Central memory CD4-positive, alpha-beta T cell (primary cell): ENCODE measurements at places on chromosomes 3 and 15.
A peak's percentile ranks its signal among the peaks of the same experiment; 100 is the strongest.

DNA sequence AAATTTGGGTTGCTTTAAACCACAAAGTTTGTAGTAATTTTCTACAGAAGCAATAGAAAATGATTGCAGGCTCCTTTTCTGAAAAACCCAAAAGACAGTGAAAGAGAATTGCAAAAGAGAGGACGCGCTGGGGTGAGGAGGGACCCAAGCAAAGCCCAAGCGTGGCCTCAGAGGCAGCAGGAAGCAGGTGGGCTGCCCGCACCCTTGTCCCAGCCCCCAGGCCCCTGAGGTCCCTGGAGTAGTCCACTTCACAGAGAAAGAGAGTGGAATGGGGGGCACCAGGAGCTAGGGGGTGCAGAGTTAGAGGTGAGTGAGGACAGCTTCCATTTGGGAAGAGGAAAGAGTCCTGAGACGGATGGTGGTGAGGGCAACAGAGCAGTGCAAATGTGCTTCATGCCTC is 11.6 kb downstream of the DNAJB8 start:
- no peak for DNase-seq

GRCh38 chr15:29651476-29652233 is 170.6 kb downstream of the TJP1 start:
- DNase-seq, result no peak

DNA sequence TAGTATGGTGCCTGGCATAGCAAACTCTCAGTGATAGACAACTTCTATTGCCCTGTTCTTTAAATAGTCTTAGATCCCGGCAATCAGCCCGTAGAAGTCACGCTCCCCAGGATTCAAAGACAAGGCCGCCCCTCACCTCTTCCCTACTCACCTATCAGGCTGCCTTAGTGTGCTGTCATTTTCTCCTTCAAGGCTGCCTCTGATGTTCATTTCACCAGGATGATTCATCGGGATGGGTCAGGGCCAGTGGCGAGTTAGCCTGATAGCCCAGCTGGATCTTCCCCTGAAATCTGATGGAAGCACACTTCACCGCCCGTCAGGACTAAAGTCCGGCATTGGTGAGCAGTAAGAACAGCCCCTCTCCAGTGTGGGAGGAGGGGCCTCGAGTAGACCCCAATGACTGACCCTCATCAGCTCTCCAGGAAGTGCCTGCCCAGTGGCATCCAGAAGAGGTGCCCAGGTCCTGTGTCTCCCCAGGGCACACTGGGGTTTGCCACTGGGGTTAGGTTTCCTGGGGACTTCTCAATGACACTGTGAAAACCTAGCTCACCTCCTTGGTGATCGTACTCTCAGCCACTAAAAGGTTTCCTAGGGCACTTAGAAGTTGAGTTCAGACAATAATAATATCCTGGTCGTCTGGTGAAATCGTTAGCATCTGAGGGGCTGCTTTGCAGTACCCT is 37.5 kb downstream of the TPM1 start:
- no peak for DNase-seq

DNA sequence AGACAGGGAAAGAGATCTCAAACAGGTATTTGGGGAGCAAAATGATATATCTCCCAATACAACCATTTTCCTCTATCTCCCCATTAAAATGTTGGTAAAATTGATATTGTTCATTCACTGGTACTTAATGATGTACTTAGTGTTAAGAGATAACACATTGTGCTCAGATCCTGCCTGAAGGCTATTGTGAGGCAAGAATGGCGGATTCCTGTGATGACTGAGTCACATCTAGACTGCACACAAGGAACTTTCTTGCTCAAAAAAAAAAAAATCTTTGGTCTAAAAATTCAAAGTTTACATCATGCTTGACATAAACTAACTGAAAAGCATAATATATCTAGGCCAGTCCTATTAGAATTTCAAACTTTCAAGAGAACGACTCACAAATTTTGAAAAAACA is 171.1 kb upstream of the TTC14 start:
- DNase-seq, result no peak

GRCh38 chr15:92638291-92638708 is 17.3 kb downstream of the FAM174B start:
- DNase-seq, result no peak

- peak; percentile 14 for DNase-seq
Observed at GRCh38 chr3:130539005-130539404, 22.0 kb downstream of the COL6A6 start.

DNA sequence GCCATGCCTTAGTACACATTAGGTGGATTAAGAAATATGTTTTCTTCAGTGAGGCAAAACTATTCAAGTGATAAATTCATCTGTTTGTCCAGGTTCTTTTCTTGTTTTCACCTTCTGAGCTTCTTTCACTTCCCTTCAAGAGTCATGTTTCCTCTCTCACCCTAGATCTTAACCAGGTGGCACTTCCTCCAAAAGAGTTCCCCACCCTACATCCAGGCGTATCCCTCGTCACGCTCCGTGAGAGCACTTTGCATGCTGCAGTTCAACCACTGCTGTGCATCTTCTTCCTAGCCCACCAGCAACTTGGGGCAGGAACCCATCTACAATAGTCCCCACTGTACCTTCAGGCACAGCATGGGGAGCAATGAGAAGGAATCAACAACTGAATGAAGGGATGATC is 28.9 kb downstream of the OSBPL10 start:
- no peak for DNase-seq

DNA sequence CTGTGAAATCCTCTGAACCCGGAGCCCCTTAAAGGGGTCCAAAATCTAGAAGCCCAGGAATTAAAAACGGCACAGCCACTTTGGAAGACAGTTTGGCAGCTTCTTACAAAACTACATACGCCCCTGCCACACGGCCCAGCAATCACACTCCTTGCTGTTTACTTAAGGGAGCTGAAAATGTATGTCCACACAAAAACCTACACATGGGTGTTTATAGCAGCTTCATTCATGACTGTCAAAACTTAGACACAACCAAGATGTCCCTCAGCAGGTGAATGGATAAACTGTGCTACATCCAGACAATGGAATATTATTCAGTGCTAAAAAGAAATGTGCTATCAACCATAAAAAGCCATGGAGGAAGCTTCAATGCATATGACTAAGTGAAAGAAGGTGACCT is 162.5 kb downstream of the NUP210 start:
- DNase-seq, result no peak

- no peak for DNase-seq
Observed at GRCh38 chr15:90064911-90065681, 37.2 kb downstream of the IDH2 start.

- no peak for DNase-seq
Observed at GRCh38 chr3:146796078-146796477, 190.9 kb upstream of the PLSCR5 start.

GRCh38 chr15:25886498-25887140 is 23.5 kb upstream of the ATP10A start:
- DNase-seq, result no peak

DNA sequence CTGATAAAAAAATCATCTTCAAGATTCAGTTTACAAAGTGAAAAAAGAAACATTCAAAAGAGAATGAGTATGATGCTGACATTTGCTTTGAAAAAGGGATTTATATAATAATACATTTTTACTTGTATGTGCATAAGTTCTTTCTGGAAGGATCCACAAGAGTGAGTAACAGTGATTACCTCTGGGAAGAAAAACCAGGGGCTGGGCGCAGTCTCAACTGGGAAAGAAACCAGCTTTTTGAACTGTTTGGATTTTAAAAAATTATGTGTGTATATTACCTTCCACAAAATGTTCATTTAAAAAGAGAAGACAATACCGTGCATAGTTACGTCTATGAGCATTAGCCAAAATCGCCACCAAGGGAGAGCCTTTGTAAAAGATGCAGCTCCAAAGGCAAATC is 1.3 kb downstream of the CLEC3B start:
- no peak for DNase-seq

GRCh38 chr3:187811585-187812250 is 66.5 kb upstream of the BCL6 start:
- no peak for DNase-seq

DNA sequence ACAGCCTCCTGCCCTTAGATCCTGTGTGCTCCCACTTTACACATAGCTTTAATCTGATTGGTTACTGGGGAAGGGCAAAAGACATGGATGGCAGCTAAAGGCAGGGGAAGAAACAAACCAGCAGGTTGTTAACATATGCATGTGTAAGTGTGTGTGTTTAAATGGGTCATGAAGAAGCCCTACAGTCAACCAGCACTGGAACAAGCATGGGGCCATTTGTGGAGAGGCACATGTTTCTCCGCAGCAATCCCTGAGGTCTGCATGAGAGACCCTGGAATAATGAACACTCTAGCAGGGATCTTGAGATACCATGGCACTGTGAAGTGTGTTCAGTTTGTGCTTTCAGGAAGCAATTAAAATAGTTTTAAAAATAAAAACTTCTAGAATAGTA is 6.0 kb downstream of the KLF13 start:
- no peak for DNase-seq

GRCh38 chr3:13579063-13579462 is 30.1 kb downstream of the FBLN2 start:
- DNase-seq, result no peak

GRCh38 chr3:146125951-146126350 is 35.0 kb downstream of the PLOD2 start:
- no peak for DNase-seq

GRCh38 chr3:195079636-195080035 is 191.3 kb downstream of the XXYLT1 start:
- no peak for DNase-seq

GRCh38 chr15:67607959-67608637 is 65.6 kb downstream of the MAP2K5 start:
- no peak for DNase-seq

DNA sequence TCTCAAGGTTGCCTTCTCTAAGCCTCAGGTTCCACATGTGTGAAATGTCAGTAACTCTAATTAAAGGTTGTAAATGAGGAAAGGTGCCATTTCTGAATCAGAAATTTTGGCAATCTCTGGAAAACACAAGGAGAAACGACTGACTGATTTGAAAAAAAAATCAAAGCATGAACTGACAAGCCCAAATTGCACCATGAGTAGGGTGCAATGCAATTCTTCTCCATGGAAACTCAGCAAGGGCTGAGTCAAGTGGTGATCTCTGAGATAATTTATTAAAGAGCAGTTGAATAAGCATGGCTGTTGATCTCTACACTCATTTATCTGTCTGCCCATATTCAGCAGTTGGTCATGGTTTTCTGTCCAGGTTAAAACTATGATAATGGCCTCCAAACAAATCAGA is 201.6 kb upstream of the CMC1 start:
- DNase-seq, result no peak

GRCh38 chr3:152405915-152406802 is 137.4 kb downstream of the MBNL1 start:
- DNase-seq, result no peak

GRCh38 chr3:20787005-20787404 is 601.0 kb upstream of the SGO1 start:
- no peak for DNase-seq

DNA sequence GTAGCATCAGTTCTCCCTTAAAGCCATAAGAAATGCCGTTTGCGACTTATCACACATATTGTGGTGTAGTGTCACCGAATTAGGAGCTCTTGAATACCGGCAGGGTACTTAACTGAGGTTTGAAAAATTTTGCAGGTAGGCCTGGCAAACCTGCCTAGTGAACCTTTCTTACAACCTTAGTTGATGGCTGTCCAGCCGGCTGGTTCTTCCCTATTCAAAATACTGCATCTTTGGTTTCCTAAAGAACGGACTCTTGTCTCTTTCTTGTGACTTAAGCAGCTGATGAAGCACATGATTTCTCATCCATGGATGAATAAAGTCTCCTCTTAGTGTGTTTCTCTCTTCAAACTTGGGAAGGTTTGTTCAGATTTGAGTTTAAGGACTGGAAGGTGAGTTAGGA is 1.5 kb downstream of the RAB7A start:
- no peak for DNase-seq

DNA sequence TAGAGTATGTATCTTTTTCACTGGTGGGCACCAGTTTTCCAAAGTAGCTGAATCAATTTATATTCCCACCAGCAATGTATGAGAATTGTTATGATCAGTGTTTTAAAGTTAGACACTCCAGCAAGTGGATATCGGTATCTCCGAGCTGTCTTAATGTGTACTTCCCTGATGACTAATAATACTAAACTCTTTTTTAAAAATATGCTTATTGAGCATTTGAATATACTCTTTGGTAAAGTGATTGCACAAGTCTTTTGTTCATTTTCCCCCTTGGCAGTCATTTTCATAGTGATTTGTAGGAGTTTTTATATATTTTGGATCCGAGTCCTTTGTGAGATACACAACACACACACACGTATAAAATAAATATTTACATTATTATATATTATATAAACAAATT is 12.5 kb upstream of the FEM1B start:
- DNase-seq, result no peak

GRCh38 chr15:78170848-78171773 is 21.9 kb downstream of the IDH3A start:
- DNase-seq, result no peak

- DNase-seq, result no peak
Observed at GRCh38 chr15:72998681-72999466, 53.4 kb upstream of the NEO1 start.

DNA sequence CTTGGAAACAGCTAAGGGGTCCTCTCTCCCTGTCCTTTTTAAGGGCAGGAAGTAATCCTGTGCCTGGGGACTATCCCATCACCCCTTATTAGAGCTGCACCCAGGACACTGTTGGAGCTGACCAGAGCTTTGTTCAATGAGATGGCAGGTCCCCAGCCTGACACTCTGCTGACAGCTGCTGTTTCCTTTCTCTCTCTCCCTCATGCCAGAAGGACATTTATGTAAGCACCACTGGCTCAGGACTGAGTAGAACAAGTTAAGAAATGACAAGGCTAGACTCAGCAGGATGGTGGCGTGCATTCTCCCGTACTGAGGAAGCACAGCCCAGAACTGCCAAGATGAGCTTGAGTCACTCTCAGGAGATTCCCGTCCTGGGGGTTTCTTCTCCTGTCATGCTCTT is 17.3 kb downstream of the GJD2 start:
- DNase-seq, result no peak

GRCh38 chr3:156433138-156433537 is 121.8 kb downstream of the SSR3 start:
- no peak for DNase-seq

GRCh38 chr15:31488437-31489204 is 162.0 kb downstream of the KLF13 start:
- peak; percentile 59 for DNase-seq

DNA sequence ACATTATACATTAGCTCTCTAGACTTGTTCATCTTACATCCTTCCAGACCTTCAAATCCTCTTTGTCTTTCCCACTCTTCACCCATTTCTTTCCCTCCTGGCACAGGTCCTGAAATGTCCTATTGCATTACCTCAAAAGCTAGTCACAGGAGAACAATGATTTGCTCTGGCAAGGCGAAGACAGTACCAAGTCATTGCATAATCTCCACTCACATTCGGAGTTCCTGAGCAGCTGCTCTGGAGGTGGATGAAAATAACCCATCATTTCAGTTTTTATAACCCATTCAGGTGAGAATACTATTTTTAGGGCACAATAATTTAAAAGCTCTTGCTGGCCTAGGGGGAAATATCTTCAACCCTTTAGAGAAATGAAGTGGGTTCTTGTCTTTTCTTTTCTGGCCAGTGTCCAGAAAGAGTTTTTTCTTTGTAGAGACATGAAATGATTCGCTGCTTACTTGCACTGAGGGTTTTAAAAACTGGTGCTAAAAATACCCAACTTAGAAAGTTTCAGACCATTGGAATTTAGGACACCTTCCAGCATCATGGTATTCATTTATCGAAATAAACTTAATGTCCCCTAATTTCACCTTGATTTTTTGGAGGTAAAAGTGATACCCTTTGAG is 23.4 kb upstream of the DYNC1LI1 start:
- no peak for DNase-seq
